Ecto neural progenitor cell (in vitro differentiated cells): ENCODE measurements at places on chromosomes 3 and 15.
A peak's percentile ranks its signal among the peaks of the same experiment; 100 is the strongest.

GRCh38 chr15:90873998-90874605 lies 5.7 kb downstream of the FURIN start:
- DNase-seq = no peak

DNA sequence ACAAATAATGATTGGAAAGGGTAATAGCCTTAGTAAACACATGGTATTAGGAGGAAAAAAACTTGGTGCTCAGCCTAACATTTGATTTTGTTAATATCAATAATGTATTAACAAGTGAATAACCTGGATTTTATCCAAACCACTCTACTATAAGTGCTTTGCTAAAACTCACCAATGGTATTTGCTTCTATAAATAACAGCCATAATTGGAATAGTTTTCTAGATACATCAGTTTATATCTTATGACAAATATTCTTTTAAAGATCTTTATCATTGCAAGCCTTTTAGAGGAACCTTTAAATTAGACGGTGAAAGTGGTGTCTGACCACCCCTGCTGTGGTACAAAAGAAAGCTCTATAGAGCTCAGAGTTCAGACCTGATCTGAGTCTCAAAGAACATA lies 123.9 kb downstream of the SHOX2 start:
- no peak for DNase-seq

DNA sequence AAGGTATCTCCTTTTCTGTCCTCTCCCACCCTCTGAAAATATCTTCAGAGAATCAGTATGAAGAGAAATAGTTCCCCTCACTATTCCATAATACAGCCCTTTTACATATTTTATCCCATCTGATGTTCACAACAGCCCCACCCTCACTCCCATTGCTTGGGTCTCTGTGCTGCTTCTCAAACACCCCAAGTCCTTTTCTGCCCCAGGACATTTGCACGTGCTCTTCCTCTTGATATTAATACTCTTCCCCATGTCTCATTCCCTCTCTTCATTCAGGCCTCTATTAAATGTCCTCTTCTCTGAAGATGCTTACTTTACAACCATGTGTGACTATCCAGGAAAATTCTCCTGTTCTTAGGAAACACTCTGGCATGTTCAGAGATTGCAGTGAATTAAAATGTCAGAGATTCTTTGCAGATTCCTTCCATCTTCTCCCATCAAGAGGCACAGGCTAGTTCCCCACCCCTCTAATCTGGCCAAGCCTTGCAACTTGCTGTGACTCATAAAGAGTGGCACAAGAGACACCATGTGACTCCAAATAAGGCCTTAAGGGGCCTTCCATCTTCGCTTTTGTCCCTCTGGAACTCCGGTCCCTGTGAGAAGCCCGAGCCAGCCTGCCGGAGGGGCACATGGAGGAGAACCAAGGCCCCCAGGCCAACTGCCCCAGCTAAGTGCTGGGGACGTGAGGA lies 128.5 kb downstream of the CHSY1 start:
- DNase-seq = no peak

DNA sequence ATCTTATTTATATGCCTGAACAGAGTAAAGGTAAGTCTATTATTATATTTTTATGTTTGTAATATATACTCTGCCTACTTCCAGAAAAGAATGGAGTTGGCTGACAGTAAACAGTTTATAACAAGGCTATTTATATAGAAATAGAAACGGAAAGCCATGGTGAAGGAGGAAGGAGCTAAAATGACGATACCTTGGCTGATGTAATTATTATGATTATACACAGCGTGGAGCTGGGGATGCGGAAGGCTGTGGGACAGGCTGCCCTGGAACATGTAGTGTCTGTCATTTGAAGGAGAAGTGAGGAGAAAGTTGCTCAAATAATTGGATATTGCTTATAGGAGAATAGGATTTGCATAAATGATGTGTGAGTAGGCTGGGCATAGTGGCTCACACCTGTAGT lies 37.8 kb downstream of the CEMIP start:
- no peak for DNase-seq

GRCh38 chr15:50876989-50877360 lies 31.5 kb upstream of the AP4E1 start:
- DNase-seq = peak; percentile 82

DNA sequence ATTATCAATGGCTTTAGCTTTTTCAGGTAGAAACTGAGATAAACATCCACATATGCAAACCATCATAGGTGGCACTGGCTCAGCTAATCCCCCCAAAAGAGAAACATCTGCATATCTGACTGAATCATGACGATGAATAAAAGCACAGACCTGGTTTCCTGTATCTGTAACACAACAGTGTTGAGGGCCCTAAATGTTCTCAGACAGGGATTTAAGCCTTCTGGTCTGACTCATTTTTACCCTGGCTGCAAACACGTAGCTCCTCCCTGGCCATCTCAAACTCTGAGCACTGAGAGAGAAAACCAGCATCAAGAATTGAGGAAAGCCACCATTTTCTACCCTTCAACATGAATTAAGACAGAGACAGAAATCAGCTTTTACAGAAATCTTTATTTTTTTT lies 35.2 kb downstream of the GLB1 start:
- no peak for DNase-seq

DNA sequence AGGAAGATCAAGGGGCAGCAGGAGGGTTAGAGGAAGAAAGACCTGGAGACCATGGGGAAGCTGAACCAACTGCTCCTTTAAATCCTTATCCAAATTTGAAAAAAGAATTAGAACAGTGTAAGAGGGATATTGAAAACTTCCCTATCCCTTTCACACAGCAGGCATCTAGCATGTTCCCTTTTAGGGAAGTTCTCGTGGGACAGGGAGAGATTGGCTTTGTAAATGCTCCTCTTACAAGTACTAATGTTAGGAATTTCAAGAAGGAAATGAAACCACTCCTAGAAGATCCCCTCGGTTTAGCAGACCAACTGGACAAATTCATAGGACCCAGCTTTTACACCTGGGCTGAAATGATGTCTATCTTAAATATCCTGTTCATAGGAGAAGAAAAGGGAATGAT lies 41.5 kb downstream of the PPCDC start:
- peak; percentile 8 for DNase-seq

- DNase-seq = no peak
Observed at GRCh38 chr3:154180836-154181691, 59.9 kb downstream of the ARHGEF26 start.

- no peak for DNase-seq
Observed at GRCh38 chr15:66241087-66241907, 12.3 kb downstream of the MEGF11 start.

DNA sequence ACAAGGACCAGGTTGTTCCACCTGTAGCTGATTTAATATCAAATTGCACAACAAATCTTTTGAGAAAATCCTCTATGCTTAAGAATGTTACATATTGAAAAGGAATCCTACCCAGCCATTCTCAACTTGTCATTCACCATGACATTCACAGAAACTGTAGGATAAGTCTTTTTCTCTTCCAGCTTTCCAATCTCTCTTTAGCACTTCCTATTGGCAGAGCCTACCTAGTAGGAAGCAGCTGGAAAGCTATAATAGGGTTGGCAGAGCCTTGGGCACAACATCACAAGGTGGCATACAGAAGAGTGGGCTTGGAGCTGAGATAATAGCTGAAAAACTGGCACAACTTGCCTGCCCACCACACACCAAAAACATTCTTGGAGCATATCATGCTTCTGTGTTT lies 67.3 kb upstream of the NUDT16 start:
- DNase-seq = no peak

DNA sequence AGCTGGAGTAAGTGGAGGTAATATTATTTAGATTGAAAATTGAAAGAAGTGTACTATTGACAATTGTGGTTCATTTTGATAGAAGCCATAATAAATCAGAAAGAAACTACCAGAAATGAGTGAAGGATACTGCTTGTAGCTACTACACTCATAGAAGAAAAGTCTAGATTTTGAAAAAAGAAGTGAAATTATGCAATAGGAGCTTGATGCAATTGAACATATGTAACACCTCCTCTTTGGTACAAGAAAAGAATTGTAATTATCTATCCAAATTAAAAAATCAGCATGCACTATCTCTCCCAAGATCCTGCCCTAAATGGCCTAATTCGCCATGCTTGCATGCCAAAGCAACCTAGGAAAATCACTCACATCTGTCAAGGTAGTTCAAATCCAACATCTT lies 51.1 kb upstream of the CD200R1L start:
- DNase-seq = no peak

DNA sequence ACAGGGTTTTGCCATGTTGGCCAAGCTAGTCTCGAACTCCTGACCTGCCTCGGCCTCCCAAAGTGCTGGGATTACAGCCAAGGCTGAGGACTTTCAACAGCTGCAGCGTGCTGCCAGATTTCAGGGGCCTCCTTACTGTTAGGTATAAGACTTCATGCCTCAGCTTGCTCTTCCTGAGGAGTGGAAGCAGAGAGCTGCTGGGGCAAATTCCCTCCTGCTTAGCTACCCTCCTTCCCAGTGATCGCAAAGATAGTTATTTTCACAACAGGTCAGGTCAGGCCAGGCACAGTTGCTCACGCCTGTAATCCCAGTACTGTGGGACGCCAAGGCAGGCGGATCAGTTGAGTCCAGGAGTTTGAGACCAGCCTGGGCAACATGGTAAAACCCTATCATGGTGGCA lies 2.6 kb upstream of the CPNE9 start:
- no peak for DNase-seq

DNA sequence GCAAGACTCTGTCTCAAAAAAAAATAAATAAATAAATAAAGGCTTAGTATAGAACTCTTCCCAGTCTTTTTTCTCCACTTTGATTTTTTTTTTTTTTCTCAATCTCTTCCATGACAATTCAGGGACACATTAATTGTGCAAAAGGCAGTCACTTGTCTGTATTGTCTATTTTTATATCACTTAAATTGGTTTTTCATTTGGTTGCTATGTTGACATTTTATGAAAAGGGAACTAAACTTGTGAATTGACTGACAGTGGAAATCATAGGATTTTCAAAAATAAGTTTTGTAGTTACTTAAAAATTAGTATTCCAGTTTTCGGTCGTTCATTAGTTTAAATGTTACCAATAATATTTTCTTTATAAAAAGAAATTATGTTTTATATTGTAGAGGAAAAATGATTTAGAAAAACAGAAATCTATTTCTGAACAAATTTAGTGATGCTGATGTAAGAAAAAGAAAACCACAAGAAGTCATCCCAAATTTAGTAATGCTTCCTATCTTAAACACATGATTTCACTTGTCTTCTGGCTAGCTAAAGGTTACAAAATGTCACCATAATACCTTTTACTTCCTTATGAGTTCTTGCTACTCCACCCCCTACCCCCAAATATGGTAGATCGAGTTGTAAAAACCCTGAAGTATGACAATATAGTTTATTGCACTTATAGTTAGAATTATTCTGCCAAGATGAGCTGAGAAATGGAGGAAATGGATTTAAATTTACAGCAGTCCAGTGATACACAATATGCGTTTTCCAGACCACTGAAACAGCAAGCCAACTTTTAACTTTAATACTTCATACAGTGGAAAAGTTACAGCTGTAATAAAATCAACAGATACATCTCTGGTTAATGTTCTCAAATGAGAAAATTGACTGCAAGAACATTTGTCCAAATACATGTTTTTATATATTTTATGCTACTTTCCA lies 37.0 kb downstream of the PPARG start:
- DNase-seq = no peak

GRCh38 chr15:62068071-62068809 lies 1.5 kb downstream of the C2CD4A start:
- DNase-seq = peak; percentile 77

DNA sequence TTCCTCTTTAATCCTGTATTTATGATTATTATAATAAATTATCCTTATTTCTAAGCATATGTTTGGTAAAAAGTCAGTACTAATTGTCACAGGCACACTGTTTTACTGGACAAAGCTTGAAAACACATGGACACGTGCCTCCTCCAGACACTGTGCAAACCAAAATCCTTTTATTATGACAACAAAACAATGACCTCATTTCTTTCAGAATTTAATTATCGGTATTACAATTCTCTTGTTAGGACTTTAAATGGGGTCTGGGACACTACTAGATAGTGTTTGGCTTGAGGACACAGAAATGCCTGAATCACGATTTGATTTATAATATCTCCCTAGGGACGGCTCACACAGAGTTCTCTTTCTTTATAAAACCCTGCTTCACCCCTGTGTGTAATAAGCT lies 107.3 kb upstream of the IGSF10 start:
- DNase-seq = no peak
